NCI-H1105 (cell line): ENCODE measurements at places on chromosomes 2 and 18.
A peak's percentile ranks its signal among the peaks of the same experiment; 100 is the strongest.

DNA sequence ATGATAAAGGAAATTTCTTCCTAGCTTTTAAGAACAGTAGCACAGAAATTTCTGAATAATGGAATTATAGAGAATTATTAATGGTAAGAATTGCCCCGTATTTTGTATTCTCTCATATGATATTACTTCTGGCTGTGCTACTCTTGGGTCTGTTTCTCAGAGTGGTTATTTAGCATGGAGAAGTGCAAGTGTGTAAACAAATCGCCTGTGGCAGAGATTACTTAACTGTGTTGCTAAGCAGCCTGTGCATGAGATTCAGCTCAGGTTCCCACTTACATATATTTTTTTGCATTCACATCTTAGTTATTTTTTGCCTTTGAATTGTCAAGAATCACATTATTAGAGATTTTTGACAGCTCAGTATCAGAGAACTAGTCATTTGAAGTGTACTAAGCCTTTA lies 80.1 kb upstream of the NFATC1 start:
- DNase-seq = no peak

GRCh38 chr2:150977296-150977695 lies 284.4 kb downstream of the RBM43 start:
- DNase-seq = no peak

DNA sequence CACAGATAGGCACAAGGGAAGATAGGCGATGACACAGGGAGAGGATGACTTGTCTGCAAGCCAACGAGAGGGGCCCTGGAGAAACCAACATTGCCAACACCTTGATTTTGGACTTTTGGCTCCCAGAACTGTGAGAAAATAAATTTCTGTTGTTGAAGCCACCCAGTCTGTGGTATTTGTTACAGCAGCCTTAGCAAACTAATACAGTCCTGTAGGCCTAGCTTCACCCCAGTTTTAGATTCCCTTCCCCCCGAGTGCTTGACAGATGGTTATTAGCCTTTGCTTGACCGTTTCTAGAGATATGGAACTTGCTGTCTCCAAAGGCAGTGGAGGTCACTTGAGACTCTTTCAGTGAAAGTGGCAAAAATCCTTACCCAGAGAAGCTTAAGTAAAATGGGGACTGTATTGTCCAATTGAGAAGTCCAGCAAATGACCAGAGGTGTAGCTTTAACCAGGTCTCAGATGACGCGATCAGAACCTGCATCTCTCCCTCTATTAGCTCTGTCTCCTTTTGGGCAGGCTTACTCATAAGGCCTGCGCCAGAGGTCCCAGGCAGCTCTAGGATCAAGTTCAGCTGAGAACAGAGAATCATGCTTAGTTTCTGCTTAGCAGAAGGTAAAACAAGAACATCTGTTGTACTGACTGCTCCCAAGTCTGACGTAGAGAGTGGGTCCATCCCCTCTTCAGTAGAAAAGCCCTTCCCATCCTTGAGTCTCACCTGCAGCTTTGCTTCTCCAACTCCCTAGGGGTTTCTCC lies 50.4 kb downstream of the MFSD6 start:
- no peak for DNase-seq

GRCh38 chr2:128941751-128942150 lies 623.1 kb upstream of the HS6ST1 start:
- no peak for DNase-seq

DNA sequence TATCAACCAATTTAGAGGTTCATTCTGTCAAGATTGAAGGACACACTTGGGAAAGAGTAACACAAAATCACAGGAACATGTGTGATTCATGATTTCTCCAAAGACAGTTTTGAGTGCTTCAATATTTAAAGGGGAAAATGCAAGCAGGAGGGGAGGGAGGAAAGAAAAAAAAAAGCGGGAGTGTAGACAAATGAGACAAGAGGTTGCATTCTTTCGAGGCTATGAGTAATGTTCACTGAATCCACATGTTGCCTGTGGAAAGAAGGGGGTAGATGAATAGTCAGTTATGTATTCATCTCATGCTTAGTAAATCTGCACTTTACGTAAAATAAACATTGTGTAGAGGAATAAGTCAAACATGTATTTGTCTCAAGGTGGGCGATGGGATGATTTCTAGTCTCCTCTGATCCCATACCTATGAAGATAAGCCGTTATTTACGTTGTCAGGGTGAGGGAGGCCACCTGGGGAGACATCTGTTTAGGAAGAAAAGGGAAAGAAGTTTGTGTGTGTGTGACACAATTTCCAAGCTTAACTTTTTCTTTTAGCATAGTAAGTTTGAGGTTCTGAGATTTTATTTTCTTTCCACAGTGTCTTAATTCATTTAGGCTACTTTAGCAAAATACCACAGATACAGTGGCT lies 211.0 kb upstream of the ZC3H15 start:
- DNase-seq = no peak

DNA sequence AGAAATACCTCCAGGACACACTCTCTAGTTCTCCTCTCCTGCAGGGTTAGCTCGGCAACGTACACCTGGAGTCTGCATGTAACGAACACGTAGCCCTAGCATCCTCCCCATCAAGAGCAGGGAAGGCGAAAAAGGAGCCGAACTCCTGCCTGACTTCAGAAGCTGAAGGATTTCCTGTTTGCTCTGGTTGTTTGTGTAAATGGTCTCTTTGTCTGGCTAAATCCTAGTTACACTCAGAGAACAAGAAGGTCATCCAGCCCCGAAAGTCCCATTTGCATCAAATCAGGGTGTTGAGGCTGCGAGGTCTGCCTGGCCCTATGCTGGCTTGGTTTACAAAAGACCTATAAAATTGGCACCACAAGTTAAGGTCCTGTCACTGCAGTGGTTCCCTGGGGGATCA lies 66.4 kb upstream of the POMC start:
- no peak for DNase-seq

- DNase-seq = no peak
These were observed 320.6 kb upstream of the RAB12 start for GRCh38 chr18:8288472-8289195.

DNA sequence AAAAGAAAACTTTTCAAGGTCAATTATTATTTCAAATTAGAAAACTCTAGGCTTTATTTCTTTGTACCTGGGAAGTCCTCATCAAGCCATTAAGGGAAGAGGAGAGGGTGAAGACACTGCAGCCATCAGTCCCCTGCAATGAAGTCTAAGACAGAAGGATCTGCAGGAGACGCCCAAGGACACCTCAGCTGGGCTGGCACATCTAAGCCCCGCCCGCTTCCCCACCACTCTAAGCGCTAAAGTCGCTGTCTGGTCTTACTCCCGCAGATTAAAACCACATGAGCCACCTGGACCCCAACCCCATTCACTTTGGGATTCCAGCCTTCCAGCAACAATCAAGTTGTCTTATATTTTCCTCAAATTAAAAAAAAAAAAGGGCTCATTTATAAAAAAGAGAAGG lies 104.4 kb downstream of the AFF3 start:
- DNase-seq = no peak

GRCh38 chr2:226669249-226669648 lies 130.4 kb downstream of the IRS1 start:
- no peak for DNase-seq

DNA sequence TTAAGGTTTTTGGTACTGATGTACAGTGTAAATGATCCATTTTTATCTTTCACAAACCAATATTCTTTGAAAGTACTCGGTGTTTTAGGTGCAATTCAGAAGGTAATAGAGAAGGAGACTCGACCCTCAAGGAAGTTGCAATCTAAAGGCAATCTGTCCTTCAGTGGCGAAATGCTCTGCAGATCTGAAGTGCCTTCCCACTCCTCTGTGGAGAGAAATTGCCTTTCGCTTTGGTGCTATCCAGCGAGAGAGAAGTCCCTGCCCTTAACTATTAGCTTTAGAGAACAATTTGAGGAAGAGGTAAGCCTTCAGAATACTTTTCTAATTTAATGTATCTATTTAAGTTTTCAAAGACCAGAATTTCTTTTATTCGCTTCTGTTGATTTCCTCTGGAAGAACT lies 371.8 kb upstream of the FANCL start:
- no peak for DNase-seq

GRCh38 chr2:227163998-227164762 lies at the start of the genes COL4A3 and COL4A4:
Gene COL4A3, plus strand, starts transcription at chr2:227164624. Its CDS starts 103 bp downstream, at chr2:227164727.
Gene COL4A4, minus strand, starts transcription at chr2:227164205. Its CDS starts 16,722 bp downstream, at chr2:227147483.
- DNase-seq = peak; percentile 38

GRCh38 chr2:100742277-100743254 lies 77.4 kb upstream of the NPAS2 start:
- no peak for DNase-seq

DNA sequence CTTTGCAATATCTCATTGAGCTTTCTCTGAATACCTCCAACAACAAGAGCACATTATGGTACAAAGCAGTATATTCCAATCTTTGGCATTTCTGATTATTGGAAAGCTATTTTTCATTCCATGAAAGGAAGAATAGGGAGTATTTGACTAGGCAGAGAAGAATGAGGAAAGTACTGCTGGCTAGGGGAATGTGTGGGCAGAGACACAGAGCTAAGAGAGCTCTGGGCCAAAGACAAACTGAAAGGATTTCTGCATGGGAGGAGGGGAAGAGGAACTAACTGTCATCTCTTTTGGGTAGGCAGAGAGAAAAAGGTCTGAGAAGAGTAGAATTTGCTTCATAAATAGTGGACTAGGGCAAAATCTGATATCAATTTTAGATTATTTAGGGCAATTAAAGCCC lies 150.8 kb downstream of the CCDC85A start:
- DNase-seq = no peak

DNA sequence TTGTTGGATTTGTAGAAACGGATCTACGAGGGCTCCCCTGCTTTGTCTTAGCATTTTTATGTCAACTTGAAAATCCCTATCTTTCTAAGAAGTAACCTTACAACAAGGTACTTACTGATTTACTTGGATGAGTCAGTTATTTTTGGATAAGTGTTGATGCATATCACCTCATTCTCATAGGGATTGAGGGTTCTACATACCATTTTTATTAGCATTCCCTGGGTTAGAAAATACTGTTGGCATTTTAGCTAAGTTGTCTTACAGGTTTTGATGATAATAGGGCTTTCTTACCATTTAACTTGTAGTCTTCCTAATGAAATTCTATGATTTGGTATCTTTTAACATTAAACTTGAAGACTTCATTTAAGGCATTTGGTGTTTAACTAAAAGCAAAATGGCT lies 125.2 kb downstream of the UBE2E3 start:
- DNase-seq = no peak
